HL-60 (cell line): ENCODE measurements at places on chromosomes 2 and 18.

DNA sequence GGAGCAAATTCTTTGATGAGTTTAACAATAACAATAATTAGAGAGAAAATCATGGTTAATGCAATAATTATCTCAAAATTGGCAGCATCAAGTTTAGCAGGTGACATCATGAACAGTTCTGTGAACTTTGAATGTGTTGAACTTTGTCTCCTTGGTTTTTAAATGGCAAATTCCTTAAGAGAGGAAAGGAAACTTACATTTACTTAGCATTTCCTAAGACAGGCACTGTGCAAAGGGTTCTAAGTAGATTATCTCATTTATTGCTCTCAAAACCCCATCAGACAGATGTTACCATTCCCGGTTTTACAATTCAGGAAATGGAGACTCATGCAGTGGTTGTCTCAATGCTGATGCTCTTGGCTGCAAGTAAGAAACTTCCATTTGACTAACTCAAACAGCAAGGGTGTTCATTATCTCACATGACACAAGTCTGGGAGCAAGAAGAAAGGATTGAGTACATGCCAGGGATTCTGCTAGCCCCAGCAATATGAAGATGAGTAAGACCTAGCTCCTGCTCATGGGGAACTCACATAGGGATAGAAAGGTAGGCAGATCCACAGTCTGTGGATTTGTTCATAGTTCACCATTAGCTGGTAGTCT is 81.3 kb upstream of the ITGA6 start:
- no peak for DNase-seq

DNA sequence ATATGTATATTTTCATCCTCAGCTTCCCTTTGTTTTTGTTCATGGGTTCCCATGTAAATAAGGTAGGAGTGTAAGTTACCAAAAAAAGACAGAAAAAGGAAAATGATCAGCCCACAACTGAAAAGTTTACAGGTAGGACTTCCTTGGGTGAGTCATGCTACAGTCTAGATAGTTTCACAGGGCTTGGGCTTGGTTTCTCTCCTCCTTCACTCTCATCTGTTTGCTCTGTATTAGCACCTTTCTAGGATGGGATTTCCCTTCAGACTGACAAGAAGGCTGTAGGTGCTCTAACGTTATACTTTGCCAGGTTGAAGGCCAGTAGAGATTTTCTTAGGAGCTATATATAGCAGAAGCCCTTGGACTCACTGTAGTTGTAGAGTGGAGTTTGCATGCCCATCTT is 57.9 kb downstream of the FAM171B start:
- no peak for DNase-seq

GRCh38 chr2:159620796-159621195 is 4.4 kb upstream of the BAZ2B start:
- peak; percentile 4 for DNase-seq

- no peak for DNase-seq
Measured at GRCh38 chr2:145769011-145769716, 1249.2 kb upstream of the ZEB2 start.

DNA sequence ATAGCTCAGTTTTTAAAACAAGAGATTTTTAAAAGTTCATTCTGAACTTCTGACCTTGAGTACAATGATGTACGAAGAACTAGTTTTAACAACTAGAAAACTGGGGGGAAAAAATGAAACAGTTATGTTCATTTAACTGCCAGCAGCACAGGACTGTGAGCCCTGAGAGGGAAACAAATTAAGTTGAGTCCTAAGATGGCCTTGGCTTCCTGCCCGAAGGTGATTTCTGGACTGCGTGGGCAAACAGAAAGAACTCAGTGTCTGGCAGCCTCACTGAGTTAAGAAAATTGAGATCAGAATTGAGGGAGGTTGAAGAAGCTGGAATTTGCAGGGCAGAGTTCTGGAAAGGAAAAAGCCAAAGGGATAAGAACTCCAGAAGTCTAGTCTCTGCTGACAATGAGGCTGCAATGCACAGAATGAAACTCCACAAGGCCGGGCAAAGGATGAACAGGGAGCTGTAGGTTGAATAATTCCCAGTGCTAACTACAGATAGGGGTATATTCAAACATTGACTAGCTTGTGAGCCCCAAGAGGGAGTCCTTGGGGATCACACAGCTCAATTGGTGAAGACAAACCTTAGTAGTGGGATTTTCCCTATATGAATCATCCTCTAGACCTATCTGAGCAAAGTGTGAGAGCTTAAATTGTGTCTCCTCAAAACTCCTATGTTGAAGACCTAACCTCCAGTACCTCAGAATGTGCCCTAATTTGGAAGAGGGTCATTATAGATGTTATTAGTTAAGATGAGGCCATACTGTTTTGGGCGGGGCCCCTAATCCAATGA is 13.1 kb upstream of the CRACDL start:
- no peak for DNase-seq

DNA sequence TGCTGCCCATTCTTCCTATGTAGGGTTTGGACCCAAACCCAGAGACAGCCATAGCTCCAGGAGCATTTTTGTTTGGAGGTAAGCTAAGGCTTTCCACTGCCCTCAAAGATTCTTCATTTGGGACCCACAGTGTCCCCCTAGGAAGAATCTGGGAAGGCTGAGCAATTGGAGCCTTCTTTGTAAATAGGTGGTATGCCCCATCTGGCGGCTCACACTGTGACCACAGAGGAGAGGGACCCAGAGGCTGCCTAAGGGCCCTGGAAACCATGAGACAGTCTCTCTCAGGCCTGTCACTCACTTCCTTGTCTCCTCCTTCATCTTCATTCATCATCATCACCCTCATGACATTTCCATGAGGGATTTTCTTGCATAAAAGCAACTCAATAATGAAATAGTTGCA is 215.4 kb upstream of the OSR1 start:
- DNase-seq = no peak

GRCh38 chr18:46353460-46353859 is 249.3 kb downstream of the HAUS1 start:
- DNase-seq = no peak

DNA sequence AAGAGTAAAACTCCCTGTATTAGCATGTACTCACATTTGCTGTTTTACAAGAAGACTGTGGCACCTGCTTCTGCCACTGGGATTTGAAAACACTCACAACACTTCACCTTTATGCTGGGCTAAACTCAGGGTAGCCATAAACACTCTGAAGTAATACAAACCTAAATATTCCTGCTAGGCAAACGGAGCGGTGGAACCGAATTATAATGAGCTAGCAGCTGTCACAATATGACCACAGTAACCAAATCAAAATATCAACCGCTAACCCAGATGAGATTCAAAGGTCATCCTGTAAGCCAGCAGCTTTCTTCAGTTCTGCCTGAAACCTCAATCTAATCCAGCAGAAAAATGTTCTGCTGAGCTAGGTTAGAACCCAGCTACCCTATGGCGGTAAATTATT is 132.1 kb downstream of the TCF4 start:
- DNase-seq = no peak

GRCh38 chr2:16767789-16768476 is 102.3 kb upstream of the CYRIA start:
- no peak for DNase-seq

DNA sequence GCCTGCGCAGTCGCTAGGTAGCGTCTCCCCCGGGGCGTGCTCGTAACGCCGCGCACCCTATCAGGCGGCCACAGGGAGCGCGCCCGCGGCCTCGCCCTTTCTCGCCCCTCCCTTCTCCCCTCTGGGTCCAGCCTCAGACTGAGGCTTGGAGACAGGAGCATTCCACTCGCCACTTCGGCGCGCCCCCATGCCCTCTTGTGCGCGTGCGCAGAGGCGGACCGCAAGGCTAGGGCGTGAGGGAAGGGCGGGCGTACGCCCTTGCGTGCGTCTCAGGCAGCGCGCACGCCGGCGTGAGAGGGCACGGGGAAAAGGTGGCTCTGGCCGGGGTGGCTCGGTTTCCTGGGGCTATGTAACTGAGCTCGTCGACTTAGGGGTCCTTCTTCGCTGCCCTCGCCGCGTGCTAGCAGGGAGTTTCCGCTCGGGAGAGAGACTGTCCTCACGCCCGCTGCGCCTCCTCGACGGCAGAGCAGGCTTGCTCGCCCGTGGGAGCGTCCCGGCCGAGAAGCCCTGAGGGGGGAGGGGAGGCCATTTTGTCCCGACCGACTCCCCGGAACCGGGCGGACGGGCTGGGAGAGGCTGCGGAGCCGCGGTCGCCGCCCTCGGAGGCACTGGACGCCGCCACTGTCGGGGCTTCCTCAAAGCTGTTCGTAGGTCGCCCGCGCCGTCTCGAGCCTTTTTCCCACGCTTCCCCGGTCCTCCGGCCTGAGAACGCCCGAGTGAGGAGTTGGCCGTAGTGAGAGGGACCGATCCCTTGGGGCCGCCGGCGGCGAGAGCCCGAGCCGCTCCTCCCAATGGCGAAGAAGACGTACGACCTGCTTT is at the start of gene RAB10:
Gene RAB10 (plus strand): TSS at position 267 of the 819 bp plus-strand sequence. CDS start 525 bp downstream, at position 792.
- DNase-seq = peak; percentile 99

DNA sequence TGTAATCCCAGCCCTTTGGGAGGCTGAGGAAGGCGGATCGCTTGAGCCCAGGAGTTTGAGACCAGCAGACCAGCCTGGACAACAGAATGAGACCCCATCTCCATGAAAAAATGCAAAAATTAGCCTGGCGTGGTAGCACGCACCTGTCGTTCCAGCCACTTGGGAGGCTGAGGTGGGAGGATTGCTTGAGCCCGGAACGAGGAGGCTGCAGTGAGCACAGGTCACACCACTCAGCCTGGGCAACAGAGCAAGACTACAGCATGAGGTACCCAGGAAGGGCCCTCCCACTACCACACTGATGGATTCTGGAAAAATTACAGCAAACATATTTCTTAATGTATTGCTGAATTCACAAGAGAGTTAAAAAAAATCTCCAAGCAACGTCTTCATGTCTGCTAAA is 56.3 kb upstream of the HPCAL1 start:
- no peak for DNase-seq

- no peak for DNase-seq
Measured at GRCh38 chr2:119746836-119747686, 12.7 kb upstream of the PTPN4 start.

DNA sequence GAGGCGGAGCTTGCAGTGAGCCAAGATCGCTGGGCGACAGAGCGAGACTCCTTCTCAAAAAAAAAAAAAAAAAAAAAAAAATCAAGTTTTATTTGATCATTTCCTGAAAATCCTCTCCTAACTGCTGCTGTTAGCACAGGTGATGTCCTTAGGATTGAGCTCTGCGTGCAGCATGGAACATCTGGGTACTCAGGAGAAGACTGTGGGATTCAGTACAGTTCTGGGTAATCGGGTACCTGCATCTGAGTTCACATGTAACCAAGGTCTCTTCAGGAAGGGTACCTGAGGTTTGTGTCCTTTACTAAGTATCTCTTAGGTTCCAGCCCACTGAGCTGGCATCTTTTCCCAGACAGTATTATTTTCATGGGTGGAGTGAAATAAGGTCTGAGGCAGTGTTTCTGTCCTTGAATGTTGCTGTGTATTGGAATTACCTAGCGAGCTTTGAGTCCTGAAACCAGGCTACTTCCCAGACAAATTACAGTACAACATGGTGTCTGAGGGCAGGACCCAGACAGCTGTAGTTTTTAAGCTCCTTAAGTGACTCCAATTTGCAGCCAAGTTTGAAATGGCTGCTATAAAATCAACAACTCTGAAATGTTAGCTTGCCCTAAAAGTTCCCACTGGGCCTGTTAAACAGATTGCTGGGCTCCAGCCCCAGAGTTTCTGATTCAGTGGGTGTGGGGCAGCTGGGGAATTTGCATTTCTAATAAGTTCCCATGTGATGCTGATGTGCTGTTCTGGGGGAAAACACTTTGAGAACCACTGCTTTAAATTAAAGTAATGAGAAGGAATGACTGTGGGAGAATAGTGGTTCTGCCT is 120.5 kb downstream of the PMAIP1 start:
- DNase-seq = no peak

- no peak for DNase-seq
Measured at GRCh38 chr2:95009412-95009811, 16.1 kb upstream of the MAL start.

DNA sequence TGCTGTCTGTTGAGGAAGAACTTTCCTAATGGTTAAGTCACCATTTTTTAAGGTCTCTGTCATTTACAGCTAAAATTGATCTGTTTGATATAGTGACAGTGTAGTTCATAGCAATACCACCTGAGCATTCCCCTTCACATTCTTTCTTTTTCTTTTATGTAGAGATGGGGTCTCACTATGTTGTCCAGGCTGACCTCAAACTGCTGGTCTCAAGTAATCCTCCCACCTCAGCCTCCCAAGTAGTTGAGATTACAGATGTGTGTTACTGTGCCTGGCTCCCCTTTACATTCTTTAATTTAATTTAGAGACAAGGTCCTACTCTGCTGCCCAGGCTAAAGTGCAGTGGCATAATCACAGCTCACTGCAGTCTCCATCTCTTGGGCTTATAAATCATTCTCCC is 72.7 kb upstream of the ACVR1 start:
- no peak for DNase-seq

DNA sequence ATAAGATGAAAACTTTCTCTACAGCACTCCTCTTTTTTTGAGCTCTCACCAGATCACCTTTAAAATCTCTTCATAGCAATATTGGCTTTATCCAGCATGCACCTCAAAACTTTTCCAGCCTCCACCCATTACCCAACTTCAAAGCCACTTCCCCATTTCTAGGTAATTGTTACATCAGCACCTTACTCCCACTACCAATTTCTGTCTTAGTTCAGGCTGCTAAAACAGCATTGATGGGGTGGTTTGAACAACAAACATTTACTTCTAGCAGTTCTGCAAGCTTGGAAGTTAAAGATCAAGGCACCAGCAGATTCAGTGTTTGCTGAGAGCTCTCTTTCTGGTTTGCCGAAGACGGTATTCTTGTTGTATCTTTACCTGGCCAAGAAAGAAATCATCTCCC is 114.0 kb upstream of the SLC39A10 start:
- no peak for DNase-seq

GRCh38 chr2:214244847-214245246 is 166.0 kb upstream of the VWC2L start:
- no peak for DNase-seq

DNA sequence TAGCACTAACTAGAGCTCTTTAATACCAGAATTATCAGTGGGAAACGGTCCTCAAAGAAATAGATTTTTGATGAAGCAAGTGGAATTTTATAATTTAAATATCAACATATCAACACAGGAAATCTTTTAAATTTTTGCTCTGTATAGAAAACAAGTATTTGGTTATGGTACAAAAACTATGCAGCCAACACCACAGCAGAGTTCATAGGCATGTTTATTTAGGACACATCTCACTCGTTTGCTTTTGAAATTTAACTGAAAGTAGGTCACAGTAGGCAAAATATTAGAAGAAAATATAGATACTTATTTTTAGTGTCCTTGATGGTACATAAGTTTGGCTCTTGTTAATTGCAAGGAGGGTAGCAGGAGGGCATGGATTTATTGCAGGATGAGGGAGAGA is 34.3 kb upstream of the TANC1 start:
- DNase-seq = no peak

- no peak for DNase-seq
Measured at GRCh38 chr2:175490360-175490791, 308.9 kb upstream of the ATP5MC3 start.

DNA sequence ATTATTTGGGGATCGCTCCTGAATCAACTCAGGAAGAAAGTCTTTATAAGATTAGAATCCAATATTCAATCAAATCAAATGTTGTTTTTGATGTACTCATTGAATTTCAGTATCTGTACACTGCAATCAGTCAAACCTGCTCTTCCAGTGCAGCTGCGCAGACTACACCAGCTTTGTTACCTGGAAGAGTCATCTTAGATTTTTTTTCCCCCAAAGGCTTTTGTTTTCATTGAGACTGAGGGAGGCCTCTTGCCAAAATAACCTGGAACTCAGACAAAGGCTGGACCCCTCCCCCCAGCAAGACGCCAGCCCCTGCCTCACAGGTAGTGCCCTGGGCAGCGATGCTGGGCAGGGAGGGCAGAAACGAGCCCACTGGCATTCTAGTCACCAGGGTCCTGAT is 74.8 kb downstream of the ARHGEF4 start:
- DNase-seq = no peak
